ENCODE measurements at places on chromosomes 2 and 18.
A peak's percentile ranks its signal among the peaks of the same experiment; 100 is the strongest.

- DNase-seq = peak; percentile 38
Observed at GRCh38 chr2:181456660-181457120, 496 bp upstream of the ITGA4 start.

- no peak for DNase-seq
Observed at GRCh38 chr18:45726603-45727002, 2.6 kb downstream of the SLC14A1 start.

- no peak for DNase-seq
Observed at GRCh38 chr2:66306483-66306882, 128.4 kb upstream of the MEIS1 start.

GRCh38 chr18:67143028-67143427 lies 373.5 kb downstream of the DSEL start:
- DNase-seq = no peak

GRCh38 chr18:8177330-8178016 lies 431.8 kb upstream of the RAB12 start:
- DNase-seq = no peak

- DNase-seq = no peak
Observed at GRCh38 chr18:8615397-8616027, 6.3 kb downstream of the RAB12 start.

GRCh38 chr2:79223539-79223938 lies 64.0 kb upstream of the REG3A start:
- no peak for DNase-seq

DNA sequence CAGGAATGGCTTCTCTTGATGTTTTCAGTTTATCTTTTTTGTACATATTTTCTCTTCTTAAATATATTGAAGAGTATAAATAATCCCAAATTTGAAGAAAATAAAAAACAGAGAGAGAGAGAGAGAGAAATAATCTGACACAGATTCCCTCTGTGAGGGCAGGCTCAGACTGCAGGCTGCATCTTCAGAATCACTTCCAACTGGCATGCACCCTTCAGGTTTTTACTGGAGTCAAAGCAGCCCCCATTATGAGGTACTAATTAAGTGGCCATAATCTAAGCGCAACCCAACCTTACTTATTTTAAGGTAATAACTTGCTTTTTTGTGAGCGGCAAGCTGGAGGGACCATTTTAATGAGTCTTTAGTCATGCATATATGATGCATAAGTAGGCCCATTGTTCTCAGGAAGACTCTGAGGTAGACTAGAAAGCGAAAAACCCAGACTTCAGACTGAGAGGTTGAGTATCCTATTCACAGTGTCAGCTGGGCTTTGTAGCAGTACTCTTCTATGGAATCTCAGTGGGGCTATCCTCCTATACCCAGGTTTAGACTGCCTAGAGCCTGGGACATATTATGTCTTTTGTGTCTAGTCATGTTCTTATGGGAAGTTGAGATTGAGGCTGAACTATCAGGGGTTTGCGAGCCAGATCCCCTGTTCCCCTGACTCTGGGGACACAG lies 167.4 kb downstream of the SP3 start:
- DNase-seq = no peak

GRCh38 chr18:41128126-41128525 lies 826.9 kb upstream of the PIK3C3 start:
- no peak for DNase-seq

- DNase-seq = no peak
Observed at GRCh38 chr2:160379399-160379798, 114.2 kb downstream of the RBMS1 start.

GRCh38 chr2:134662751-134663150 lies 56.0 kb downstream of the TMEM163 start:
- no peak for DNase-seq

DNA sequence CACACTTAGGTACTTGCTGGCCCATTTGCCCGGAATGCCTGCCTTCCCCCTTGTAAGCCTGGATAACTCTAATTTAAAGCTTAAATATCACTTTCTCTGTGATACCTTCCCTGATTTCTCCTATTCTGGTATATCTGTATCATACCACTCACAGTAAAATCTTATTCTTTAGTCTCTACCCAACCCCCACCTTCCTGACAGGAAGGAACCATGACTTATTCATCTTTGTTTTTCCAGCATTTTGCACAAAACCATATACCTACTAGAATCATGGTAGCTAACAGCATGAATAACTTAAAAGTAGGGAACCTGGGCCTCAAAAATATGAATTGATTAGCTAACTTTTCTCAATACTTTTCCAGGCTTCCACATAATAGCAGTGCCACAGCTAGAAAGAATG lies 111.5 kb downstream of the GFPT1 start:
- no peak for DNase-seq

DNA sequence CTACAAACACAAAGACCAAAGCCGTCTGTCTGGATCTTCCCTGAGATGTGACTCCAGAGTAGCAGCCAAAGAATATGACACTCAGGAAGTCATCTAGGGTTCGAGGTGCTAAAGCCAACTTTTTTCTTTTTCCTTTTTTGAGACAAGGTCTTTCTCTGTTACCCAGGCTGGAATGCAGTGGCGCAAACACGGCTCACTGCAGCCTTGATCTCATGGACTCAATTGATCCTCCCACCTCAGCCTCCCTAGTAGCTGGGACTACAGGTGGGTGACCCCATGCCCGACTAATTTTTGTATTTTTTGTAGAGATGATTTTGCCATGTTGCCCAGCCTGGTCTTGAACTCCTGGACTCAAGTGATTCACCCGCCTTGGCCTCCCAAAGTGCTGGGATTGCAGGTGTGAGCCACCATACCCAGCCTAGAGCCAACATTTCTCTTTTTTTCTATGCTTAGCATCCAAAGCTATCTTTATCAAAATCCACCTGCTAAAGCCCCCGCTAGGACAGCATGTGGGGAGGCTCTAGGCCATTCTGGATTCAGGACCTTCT lies 92.8 kb downstream of the TMEM17 start:
- DNase-seq = no peak

GRCh38 chr18:59145055-59145454 lies 5.4 kb downstream of the SEC11C start:
- no peak for DNase-seq

DNA sequence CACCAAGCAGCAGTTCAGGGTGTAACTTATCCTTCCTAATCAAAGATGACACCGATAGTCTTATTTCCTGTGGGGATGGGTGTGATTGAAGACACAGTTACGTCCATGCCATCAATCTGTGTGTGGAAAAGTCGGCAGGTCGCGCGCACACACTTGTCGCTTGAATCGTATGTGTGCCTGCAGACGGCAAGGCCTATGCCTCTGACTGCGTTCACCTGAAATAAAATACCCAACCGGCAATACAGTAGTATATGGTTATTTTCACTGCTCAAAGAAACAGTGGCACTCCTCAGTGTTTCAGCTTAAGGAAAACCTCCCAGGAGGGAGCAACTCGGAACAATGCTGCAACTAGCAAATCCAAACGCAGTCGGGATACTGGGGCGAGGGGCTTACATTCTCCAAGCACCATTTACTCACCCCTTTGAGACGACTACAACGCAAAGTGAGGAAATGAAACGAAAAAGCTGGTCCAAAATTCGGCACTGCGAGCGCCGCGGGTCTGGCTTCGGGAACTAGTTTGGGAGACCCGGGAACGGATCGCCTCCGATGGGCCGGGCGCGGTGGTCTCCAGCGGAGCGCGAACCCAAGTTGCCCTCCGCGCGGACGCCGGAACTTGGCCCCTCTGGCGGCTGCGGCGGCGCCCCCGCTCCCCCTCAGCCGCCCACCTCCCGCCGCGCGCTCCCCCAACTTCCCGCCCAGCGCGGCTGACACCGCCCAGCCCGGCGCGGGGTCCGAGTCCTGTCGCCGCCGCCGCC lies 675 bp downstream of the PRKD3 start:
- DNase-seq = no peak

GRCh38 chr2:207939342-207940108 lies 85.8 kb downstream of the PLEKHM3 start:
- no peak for DNase-seq

GRCh38 chr2:231028889-231029288 lies 8.4 kb upstream of the C2orf72 start:
- DNase-seq = no peak

GRCh38 chr2:203543898-203544328 lies 8.8 kb upstream of the RAPH1 start:
- DNase-seq = no peak

DNA sequence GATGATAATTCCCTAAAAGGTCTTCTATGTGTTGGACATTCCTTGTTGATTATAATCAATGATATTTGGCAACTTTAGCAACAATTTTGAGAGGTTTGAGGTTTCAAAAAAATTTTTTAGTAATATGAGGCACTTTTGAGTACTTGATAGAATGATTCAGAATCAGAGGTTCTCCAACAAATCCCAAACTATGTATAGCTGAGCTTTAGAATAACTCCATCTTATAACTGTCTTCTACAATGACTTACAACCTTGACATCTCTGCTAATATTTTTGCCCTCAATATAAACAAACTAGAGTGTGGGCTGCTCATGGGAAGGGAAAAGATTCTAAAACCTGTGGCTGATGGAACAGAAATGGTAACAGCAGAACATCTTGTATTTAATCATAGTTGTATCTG lies 21.5 kb upstream of the SERPINB7 start:
- no peak for DNase-seq

DNA sequence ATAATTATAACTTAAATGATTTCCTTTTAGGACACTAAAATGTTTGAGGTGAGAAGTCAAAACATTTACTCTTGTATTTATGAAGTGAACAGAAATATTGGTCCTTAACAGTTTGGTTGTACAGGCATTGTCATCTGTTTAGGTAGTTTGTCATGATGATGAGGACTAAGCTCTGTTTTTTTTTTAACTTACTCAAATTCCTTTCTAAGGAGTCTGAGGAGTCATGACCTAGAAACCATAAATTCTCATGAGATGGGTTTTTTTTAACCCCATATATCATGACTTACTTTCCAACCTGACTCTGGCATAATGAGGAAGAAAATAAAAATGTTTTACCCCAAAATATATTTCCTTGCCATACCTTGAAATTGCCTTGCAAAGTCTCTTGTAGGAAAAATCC lies 1176.2 kb downstream of the SUCLG1 start:
- no peak for DNase-seq

DNA sequence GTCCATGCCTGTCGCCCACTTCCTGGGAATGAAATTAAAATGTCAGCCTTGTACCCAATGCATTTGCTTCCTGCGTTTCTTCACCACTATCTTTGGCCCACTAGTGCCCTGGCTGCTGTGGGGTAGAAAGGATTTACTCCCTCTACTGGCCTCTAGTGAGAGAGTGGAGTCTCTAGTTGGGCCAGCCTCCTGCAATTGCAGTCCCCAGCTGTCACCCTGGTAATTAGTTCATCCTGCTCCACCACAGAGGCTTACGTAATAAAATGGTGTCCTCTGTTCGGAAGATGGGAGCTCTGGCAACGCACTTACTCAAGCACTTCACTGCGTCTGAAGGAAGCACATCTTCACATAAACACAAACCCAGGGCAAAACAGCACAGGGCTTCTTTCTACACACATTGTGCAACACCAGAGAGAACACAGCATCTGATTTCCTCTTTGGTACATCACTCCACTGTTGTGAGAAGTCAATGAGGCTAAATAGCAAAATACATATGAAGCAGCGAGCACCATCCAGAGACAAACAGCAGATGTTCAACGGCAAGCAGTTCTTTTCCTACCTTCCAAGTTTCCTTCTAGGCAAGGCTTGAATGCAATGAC lies 274.6 kb downstream of the LRATD1 start:
- no peak for DNase-seq

DNA sequence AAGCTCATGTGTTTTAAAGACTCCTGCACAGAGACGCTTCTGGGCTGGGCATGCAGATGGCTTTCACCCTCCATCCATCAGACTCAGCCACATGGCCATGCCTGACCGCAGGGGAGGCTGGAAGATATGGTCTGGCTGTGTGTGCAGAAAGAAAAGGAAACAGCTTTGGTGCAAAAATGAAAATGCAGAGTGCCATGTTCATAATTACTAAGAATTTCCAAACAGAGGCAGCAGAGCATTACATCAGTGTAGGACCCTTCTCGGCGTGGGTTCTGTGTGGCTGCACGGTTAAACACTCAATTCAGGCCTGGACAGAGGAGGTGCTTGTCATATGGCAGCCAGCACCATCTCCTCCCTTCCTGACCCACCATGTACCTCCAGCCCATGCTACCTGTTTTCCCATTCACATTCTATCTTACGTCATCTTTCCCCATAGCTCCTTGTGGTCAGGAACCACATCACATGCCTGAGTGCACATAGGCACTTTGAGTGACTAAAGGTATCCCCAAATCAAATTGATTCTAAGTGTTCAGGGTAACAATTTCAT lies 200.3 kb upstream of the ID2 start:
- DNase-seq = no peak

DNA sequence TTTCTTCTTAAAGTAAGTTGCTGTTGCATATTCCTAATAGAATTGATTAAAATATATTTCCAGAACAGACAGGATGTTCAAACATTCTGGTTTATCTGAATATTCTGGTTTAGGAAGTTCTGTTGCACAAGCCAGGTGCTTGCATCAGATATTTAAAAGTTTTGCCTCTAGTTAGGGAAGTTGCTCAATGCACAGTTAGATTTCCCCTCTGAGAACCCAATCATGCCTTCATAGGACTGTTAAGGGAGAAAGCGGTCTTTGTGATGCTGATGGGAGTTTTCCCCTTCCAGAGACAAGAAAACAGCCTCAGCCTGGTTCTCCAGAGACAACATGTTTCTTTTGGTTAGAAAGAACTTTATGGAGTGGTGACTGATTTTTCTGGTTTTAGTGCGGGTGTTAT lies 65.6 kb upstream of the REV1 start:
- no peak for DNase-seq

DNA sequence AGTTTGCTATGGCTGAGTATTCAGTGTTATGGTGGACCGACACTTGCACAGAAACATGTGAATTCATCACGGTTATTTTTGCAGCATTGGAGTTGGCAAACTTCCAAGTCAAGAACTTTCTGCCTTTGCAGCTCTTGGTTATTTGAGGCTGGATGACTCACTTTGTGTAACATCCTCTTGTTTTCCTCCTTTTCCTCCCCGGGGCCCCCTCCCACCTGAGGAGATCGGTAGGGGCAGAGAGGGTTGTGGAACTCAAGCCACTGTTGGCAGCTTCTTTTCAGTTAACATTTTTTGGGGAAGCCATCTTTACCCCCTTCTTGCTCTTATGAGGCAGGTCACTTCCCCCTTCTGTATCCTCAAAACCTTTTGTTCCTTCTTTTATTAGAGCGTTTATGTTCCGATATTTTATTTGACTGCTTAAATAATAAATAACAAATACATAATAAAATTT lies 48.6 kb downstream of the DDX1 start:
- no peak for DNase-seq

GRCh38 chr2:29084554-29084953 lies 10.2 kb upstream of the PCARE start:
- no peak for DNase-seq

DNA sequence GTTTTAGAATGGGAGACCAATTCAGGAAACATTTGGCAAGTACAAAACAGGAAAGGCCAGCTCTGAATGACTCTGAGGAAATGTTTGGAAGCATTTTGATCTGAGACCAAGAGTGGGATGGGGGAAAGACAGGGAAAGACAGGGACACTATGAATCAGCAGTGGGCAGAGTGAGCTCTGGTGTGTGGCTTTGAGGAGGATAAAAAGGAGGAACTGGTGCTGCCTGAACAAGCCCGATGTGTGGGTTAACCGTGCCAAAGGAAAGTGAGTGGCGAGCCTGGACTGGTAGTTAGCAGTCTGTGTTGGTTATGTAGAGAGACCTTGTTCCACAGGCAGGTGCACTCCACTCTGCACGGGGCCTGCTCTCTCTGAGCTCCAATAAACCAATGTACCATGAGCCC lies 5.3 kb downstream of the MFSD6 start:
- no peak for DNase-seq

All from activated T-cell treated with anti-CD3 and anti-CD28 coated beads for 4 hours (primary cell).